ENCODE measurements at places on chromosomes 13 and 19.

DNA sequence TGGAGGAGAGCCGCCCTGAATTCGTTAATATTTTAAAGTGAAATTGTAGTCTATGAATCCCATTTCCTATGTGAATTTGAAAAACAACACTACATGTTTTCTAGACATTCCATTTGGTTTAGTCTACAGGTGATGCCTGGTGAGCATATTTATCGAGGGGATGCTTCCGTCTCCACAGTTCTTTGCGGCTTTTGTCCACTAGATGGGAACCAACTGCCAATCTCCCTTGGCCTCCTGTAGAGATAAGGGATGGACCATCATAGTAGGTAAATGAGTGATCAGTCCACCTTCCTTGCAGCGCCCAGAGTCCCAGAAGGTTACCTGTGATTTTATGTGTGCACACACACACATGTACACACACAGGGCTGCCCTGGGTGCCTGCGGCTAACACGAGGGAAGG is 289.8 kb upstream of the SOX21 start:
- DNase-seq: no peak

DNA sequence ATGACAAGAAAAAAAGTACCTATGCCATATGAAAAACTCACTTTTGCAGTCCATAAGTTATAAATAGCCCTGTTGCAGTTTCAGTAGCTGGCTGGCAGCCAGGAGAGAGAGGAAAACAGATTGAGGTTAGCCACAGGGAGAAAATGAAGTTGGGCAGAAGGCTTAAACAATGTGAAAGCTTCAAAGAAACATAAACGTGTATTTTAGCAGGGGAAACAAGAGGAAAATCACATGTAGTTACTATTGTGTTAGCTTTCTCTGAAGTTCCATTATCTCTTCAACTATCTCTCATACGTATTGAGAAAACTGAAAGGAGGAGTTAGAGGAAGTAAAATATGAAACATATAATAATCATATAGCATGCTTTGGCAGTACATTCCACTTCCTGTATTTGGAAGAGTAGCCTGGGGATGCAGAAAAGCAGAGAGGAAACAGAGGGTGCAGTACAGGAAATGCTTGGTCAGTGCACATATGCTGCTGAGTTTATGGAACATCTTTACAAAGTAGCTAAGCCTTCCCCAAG is 1551.1 kb downstream of the EFNB2 start:
- no peak for DNase-seq

DNA sequence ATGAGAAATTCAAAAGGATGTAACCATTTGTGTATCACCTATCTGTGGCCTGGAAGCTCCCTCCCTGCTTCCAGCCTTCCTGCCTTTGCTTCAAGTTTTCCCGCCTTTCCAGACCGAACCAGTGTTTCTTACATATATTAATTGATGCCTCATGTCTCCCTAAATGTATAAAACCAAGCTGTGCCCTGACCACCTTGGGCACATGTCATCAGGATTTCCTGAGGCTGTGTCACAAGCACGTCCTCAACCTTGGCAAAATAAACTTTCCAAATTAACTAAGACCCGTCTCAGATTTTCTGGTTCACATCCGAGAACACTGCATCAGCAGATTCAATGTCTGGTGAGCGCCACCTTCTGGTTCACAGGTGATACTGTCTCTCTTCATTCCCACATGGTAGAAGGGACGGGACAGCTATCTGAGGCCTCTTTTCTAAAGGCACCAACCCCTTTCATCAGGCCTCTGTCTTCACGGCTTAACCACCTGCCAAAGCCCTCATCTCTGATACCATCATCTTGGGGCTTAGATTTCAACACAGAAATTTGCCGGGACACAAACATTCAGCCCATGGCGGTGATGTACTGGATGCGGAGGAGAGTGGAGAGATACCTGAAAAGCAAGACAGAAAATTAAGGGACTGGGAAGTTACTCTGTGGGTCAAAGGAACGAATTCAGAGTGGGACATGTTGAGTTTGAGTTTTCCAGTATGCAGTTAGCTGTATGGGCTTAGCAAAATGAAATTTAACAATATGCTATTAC is 58.7 kb upstream of the PABPC3 start:
- DNase-seq: no peak

DNA sequence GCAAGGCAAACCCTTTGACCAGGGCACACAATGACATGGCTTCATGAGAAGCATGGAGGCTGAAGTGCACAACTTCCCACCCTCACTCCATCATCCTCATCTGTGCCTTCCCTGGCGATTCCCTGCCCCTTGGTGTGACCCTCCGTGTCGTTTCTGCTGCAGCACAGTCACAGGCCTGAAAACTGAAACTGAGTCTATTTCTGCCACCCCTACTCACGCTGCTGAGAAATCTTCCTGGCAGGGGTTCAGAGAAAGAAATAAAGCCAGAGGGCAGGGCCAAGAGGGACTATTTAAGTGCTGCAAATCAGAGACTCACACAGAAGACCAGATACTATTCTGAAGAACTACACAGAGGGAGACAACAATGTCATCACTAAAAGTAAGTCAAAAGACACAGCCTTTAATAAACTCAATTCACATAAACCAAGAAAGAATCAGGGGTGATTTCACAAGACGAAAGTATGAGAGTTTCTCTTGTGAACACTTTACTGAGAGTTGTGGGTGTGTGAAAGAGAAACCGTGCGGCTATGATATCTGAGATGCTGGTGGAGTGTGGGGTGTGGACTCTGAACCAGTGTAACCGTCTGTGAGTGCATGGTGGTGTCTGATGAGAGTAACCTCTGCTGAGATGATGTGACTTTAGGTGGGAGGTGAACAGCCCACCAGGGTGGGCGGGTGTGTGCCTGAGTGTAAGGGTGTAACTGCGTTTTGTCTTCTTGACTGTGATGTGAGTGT is 23.5 kb downstream of the LGALS16 start:
- peak; percentile 37 for DNase-seq

DNA sequence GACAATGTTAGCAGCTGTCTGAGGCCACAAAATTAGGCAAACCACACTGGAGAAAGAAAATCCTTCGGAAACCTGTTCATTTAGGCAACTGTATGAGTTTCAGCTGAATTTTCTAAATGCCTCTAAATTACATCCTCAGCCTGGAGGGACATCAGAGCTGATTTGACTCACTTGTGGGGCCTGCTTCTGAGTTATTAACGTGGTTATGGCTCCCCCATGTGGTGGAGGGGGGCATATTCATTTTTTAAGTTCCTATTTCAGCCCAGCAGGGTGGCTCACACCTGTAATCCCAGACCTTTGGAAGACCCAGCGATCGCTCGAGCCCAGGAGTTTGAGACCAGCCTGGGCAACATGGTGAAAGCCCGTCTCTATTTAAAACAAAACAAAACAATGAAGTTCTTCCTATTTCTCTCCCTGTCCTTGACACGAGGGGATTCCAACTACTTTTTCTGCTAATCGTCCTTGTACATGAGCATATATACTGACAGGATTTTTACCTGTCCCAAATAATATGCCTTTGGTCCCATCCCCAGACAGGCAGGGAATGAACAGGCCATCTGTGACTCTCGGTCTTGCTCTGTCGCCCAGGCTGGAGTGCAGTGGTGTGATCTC is 31.5 kb upstream of the HIF3A start:
- DNase-seq: peak; percentile 46

DNA sequence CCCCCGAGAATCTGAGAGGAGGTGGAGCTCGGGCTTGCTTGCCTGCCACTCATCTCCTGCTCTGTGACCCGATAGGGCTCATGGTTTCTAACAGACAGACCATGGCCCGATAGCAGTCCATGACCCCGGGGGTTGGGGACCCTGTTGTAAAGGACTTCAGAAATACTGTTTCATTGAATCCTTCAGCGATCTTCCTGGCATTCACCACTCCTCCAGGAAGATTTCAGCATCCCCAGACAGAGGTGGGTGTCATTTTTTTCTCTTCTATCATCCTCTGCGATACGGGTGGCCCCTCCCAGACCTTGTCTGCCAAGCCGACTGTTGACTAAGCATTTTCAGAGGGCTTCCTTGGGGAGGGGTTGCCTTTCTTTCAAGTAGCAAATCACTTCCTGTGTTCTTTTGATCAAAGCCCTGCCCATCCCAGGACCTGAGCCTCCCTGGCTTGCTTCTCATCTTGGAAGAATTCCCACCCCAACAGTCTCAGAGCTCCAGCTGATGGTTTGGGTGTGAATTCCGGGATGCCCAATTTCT is 1.7 kb downstream of the MYO1F start:
- no peak for DNase-seq

DNA sequence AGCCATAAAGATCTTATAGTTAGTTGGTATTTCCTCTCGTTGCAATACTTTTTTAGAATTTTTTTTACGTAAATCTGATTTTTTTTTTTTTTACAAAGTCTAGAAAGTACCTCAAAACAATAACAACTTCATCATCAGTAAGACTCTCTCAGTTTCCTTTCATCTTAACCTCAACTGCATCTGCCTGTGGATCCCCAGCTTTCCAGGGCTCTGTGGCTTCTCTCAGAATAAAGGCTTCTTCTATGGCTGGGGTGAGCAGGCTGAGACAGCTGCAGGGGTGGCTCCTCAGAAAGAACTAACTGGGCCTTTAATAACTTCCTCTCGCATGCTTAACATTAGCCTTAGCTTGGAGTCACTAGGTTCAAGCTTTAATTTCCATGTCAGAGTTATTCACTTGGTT is 4.2 kb downstream of the ZNF506 start:
- peak; percentile 15 for DNase-seq

- DNase-seq: no peak
Measured at GRCh38 chr13:100611678-100612492, 23.3 kb upstream of the GGACT start.

GRCh38 chr19:57558525-57558924 is 1.1 kb downstream of the ZNF550 start:
- no peak for DNase-seq

Data from activated T-helper 1 cell treated with anti-CD3 and anti-CD28 coated beads, Interleukin-2, amount 50 U/mL, for 16 hours (primary cell).